ENCODE measurements at places on chromosomes 2 and 18.

DNA sequence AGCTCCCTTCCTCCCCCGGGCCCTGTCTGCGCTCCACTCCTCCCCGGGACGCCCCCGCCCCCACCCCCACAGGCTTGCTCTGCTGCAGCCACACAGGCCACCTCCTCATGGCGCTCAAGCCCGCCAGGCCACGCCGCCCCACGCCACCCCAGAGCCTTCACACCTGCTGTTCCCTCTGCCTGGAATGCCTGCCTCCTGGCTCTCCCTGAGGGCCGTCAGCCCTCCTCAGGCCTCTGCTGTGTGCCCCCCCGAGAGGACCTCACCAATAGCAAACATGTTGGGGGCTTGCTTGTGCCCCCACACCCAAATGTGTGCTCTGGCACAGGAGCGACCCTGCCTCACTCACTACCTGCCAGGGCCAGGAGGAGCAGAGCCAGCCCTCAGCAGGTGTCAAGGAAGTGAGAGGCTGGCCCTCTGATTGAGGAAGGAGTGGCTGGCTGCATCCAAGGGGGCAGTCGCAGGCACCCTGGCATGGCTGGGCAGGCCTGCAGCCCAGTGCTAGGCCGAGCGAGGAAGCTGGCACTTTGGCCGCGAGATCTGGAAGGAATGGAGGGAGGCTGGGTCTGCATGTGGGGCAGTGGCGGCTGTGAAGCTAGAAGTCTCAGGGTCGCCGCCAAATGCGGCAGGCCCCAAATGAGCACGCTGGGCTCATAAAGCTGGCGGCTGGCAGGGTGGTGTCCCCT is 86.5 kb downstream of the INHBB start:
- no peak for DNase-seq

- no peak for DNase-seq
Measured at GRCh38 chr2:105537466-105537865, 138.6 kb upstream of the FHL2 start.

GRCh38 chr2:1607236-1607920 is 136.9 kb downstream of the PXDN start:
- DNase-seq = no peak

DNA sequence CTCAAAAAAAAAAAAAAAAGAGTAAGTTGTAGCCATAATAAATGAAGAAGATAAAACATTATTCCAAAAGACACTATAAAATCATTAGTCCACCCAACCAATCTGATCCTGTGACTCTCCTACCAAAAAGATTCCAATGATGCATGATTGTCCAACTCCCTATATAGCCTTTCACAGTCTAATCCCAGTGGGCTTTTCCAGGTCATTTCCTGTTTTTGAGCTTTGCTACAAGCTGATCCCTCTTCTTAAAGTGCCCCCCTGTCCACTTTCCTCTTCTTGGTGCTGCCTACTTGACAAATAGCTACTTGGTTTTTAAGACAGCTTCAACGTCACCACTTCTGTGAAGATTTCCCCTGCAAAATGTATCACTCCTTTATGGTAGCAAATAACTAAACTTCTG is 88.4 kb downstream of the SEMA4F start:
- no peak for DNase-seq

GRCh38 chr2:2782007-2782406 is 450.9 kb upstream of the MYT1L start:
- DNase-seq = no peak

GRCh38 chr2:173692068-173692467 is 273.1 kb downstream of the SP3 start:
- no peak for DNase-seq

DNA sequence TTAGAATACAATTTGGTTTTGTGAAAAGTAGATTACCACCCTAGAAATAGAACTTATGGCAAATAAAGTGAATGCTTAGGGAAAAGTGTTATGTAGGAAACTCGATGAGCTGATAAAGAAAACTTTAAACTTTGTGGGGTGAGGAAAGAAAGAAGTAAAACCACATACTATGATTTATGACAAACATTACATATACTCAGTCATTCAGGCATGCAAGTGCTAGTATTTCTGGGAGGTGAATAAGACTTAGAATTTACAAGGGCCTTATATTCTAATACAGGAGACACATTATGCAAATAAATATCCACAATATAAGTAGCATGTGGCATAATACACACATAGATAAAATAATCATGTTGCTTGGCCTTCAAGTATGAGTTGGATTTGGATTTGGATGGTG is 618.1 kb downstream of the XIRP2 start:
- DNase-seq = no peak

DNA sequence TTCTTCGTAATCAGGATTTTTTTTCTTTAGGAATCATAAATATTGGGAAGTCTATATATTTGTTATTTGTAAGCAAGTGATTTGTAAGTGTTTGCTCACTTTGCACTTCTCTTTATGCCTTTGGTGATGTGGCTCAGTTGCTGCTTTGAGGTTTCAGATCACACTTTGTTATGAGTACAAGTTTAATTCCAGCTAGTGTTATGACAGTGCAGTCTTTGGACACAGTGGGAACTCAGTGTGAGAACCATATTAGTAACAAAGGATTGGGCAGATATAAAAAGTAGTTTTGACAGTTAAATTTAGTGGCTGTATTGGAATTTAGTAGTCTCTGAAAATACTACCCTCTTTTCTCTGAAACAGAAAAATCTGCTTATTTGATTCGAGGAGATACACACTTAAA is 67.7 kb downstream of the ABI2 start:
- DNase-seq = no peak

DNA sequence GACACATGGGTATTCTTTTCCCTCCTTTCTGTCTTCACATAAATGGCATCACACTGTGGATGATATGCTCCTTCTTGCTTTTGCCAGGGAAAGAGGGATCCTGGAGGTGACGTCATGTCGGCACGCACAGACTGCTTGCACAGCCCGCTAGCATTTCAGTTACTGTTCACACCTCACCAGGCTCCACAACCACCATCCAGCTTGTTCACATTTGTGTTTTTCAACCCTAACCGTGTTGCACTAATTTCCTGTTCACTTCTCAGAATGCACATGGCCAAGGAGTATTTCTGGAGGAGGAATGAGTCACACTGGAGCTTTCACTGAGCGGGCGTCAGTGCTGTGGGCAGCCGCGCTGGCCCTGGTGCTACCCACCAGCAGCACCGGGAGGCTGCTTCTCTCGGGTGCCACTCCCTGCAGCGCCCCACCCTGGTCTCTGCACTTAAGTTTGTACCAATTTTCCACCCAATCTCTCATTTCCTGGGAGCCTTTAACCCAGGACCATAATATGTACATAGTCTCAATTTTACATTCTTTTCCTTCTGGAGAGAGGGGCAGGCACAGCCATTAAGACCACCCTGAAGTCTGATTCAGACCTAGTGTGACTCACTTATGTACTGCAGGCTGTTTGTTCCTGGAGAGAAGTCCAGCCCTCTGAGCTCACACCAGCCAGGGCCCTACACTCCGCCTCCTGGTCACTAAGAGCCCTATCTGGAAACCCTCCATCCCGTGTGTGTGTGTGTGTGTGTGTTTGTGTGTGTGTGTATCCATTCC is 65.1 kb downstream of the MBP start:
- peak; percentile 57 for DNase-seq

All from activated T-helper 1 cell treated with Interleukin-2 at 50 U/mL for 16 hours (primary cell).